ENCODE measurements at places on chromosomes 3 and 15.

GRCh38 chr3:132317229-132317948 lies at the start of gene ACP3:
ACP3 (plus strand) TSS chr3:132317407; CDS start chr3:132317457, 50 bp downstream.
- DNase-seq, result no peak

GRCh38 chr3:27721717-27722564 lies at the start of gene EOMES:
EOMES (minus strand) TSS chr3:27722323; CDS start chr3:27722294, 29 bp downstream.
- peak; percentile 26 for DNase-seq

- no peak for DNase-seq
Measured at GRCh38 chr15:83762367-83762766, 108.4 kb downstream of the ADAMTSL3 start.

GRCh38 chr3:17841190-17841828 lies 98.9 kb upstream of the TBC1D5 start:
- DNase-seq, result peak; percentile 6

- no peak for DNase-seq
Measured at GRCh38 chr15:98612490-98613110, 35.7 kb upstream of the IGF1R start.

GRCh38 chr3:185995352-185995751 lies 57.5 kb upstream of the TRA2B start:
- no peak for DNase-seq

DNA sequence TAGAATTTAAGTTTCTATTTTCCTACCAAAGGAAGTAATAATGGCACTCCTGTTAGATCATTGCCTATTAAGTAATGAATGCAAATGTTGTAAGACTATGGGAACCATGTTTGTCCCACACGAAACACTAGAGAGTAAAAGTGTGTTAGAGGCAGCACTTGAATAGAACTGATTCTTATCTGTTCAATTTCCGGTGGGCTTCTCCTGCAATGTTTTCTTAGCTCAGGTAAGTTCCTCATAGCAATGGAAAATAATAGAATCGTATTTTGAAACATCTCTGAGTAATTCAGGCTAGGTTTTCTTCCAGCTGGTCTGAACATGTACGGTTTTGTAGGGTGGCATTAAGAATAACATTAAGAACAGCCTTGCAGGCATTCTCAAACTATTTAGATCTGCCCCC lies 145.3 kb upstream of the LIPC start:
- DNase-seq, result no peak

DNA sequence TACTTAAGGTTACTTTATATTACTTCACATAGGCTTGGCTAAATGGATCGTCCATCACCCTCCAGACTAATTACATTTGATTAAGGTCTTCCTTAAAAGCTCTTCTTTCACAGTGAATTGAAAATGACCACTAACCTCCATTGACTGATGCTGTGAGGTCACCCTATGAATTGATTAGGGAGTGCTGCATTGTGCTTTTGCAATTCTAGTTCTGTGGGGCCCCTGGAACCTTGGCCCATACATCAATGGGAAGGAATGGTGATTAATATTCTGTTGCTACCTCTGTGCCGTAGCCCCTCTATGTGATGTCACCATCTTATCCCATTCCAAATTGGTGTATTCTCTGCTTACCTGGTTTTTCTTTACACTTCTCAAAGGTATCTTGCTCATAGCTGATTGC lies 682.2 kb downstream of the SQOR start:
- DNase-seq, result no peak

- no peak for DNase-seq
Measured at GRCh38 chr3:18891641-18892040, 256.7 kb upstream of the KCNH8 start.

- DNase-seq, result no peak
Measured at GRCh38 chr3:64574194-64574593, 113.6 kb downstream of the ADAMTS9 start.

- DNase-seq, result no peak
Measured at GRCh38 chr3:170766823-170767575, 103.0 kb downstream of the RPL22L1 start.

DNA sequence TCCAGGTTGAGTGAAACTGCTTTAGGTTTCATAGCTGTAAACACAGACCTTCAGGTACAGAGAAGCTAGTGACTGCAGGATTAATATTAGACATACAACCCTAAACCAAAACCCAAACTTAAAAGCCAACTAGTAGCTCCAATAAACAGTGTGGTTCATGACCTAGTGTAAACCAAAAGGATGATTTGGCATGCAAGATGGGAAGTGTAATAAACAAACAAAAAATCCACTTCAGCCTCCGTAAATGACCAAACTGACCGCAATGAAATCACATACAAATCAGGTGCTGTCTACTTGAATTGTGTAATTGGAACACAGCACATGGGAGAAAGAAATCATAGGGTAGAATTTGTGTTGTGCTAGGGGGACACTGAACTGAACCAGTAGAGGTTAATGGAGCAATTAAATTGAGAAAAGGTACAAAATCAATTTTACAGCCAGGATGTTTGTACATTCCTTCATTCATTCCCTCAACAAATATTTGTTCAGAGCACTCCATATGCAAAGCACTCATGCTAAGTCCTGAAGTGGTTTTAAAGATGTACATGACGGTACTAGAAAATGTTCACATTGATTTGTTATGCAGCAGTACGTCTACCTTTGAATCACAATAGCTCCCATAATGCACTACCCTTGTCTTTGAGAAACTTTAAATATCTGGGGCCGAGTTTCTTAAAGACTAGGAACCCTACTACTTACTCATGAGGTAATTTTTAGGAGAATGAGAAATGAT lies 21.4 kb upstream of the CHST2 start:
- no peak for DNase-seq

GRCh38 chr3:134291319-134292254 lies 40.9 kb upstream of the RYK start:
- no peak for DNase-seq

DNA sequence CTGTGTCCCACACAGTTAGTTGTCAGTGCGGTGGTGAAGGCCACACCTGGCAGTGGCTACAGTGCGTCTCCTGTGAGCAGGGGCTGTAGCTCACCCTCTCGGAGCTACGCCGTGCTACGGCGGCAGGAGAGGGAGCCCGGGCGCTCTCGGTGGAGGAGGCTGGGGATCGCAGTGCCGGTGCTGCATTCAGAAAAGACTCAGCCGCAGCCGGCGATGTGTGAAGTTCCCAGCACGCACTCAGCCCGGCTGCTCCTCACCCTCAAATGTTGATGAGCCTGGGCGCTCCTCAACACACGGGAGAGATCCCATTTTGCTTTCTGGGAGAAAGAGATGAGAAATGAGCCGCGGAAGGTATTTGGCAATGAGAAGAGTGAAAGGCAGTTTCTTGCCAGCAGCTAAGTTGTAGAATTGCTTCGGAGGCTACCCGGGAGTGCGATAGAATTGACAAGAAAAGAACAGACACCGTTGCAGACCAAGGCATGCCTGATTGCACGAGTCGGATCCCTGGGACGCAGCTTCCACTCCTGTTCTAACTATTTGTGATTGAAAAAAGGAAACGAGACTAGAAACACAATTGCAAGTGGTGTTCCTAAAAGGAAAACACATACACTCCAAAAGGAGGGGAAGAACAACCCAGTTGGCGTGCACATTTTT lies at the start of gene UNC13C:
TSS of gene UNC13C (plus strand) at position 189 of the 654 bp plus-strand sequence. CDS start 34,463 bp downstream, outside the sequence.
- DNase-seq, result no peak

GRCh38 chr15:39682366-39682765 lies 100.3 kb downstream of the FSIP1 start:
- DNase-seq, result no peak

DNA sequence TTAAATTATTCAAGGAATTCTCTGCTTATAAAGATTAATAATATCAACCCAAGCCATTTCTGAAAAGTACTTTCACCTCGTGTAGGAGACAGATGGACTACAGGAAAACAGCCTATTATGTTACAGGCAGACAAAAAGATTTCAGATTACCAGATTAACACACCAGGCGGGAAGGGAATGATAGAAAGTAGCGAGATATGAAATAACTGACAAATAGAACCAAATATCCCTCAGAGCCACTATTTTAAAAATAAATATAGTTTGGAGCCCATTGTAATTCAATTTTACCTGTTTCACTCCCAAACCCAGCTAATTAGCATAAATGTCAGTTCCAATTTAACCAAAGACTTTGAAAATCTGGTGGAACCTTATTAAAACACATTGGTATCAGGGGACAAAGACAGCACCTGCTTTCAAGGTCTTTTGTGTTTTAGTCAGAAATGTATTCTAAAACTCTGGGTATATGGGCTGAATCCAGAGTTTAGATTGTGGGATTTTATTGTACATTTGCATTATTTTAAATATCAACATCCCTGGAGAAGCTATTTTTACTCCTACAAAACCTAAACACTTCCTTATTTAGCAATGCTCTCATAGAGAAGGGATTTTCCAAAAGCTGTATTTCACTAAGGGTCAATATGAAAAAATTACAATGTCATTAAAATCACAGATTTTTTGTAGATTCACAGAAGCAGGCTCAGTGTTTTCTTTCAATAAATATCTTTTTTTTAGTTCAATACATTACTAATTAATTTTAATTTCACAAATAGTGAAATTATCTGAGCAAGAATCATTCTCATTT lies 138.4 kb downstream of the TNIK start:
- DNase-seq, result no peak

DNA sequence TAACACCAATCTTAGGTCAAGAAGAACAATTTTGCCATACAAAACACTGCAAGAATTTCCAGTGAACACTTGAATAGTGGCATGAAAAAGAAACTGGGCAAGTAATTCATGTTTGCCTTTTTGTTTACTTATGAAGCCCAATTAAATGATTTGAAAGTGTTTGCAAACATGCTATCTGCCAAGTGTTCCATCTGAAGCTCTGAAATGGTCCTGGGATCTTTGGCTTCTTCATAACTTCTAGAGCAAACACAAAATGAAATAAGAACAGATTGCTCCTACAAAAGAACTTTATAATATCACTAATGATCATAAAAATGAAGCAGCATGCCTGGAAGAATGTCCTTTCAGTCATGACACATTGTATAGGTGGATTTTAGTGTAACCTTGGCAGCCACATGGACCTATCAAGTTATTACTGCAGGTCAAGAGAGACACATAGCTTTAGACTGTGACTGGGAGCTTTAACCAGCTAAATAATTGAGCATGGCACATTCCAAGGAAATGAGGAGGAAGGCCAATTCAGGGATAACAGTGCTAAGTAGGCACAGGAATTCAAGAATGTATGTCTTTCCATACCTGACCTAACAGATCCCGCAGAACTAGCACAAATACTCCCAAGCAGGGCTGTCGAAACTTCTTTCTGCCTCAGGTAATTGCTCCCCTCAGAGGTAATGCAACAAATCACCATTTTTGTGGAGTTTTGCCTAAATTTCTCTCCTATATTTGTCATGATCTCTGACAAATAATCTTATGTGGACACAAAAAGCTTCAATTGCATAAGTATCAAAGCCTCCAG lies 144.6 kb downstream of the DUT start:
- no peak for DNase-seq

DNA sequence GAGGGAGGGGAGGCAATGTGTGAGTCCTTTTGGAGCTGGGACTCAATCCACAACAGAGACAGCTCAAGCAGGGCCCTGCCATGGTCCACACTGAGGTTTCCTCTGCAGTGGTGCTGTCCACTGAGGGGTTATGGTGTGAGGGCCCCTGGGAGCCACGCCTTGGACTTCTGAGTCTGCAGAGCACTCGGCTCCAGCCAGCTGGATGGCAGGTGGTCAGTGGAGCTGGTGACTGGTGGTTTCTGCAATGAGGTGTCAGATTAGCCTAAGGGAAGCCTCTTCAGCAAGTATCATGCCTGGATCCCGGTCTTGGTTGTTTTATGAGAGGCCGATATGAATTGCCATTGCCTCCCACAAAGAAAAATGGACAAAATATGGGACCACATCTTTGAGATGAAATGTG lies 21.7 kb downstream of the LSM3 start:
- no peak for DNase-seq

DNA sequence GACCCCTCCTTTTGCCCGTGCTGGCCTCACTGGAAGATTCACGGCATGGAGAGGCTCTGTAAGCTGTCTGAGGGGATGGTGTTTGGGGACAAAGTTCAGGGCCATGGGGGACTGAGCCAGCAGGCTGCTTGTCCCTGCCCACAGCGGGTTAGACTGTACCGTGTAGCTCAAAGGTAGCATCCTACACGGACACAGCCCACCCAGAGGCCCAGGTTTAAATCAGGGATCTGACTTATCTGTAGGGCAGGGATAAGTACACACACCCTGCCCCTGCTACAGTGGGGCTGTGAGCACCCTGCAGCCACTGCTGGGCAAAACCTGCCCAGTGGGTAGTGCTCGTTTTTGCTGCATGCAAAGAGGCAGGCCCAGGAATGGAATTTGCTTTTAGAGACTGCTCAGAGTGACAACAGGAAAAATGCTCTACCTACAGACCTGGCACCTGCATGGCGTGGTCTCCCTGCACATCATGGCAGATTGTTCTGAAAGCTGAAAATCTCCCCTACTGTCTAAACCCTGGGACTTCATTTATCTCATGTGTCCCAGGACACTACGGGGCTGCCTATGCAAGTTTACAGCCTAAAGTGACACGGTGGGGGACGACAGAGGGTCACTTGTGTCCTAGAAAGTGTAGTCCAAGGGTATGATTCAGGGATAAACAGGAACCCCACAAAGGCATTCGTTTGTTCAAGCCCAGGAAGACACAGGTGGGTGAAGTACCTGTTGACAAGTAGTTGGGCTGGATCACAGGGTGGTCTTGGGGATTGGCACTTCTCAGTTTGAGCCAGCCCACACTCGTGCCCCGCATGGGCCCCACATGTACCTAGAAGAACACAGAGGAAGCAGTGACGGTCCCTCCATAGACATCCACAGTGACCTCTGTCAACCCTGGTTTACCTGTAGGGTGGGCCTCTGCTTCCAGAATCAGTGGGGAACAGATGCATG lies 27.7 kb downstream of the CHDH start:
- DNase-seq, result no peak

GRCh38 chr15:57395292-57395691 lies 19.0 kb downstream of the CGNL1 start:
- DNase-seq, result no peak

GRCh38 chr15:45126535-45127158 lies 3.0 kb downstream of the DUOXA1 start:
- DNase-seq, result no peak

DNA sequence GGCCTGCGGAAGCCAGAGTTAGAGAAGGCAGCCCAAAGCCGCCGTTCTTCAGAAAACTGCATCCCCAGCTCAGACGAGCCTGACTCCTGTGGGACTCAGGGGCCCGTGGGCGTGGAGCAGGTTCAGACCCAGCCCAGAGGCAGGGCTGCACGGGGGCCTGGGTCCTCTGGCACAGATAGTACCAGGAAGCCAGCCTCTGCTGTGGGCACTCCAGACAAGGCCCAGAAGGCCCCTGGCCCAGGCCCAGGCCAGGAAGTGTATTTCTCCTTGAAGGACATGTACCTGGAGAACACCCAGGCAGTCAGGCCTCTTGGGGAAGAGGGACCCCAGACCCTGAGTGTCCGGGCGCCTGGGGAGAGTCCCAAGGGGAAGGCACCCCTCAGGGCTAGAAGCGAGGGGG lies 23.1 kb downstream of the ALPK3 start:
- no peak for DNase-seq

GRCh38 chr3:150341891-150342290 lies 66.2 kb upstream of the TSC22D2 start:
- DNase-seq, result no peak

GRCh38 chr15:51917493-51917892 lies 54.1 kb downstream of the LEO1 start:
- DNase-seq, result no peak

Data from NCI-H1930 (cell line).